ENCODE measurements at places on chromosomes 6 and 20.

DNA sequence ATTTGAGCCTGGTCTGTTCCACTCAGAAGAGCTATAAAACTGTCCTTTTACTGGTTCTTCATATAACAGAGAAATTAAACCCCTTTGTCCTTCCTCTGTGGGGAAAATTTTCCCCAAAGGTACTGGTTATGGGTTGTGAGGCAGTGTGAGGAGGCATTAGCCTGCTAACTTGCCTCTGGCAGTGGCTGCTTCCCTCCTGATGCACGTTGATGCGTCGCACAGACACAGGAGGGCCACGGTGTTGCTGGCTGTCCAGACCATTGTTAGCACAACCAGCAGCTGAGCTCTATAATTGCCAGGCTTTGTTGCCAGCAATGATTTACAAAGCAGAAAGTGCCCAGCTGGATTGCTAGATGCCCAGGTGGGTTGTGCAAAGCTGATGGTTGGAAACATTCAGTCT is 10.1 kb downstream of the AAR2 start:
- DNase-seq, result no peak

DNA sequence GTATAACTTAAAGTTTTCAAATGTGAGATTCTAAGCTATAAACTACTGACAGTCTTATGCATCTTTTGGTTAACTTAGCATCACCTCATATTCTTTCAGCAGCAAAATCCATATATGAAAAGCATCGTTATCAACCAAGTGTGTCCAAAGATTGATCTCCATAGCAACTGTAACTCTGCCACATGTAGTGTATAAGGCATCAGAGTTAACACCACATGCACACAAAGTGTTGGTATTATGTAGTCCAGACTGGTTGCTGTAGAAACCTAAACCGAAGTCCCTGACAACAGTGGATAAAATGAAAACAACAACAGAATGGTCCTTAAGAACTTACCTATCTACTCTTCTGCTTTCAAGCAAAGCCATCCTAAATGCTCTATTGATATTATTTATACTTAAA is 39.6 kb downstream of the PDSS2 start:
- no peak for DNase-seq

DNA sequence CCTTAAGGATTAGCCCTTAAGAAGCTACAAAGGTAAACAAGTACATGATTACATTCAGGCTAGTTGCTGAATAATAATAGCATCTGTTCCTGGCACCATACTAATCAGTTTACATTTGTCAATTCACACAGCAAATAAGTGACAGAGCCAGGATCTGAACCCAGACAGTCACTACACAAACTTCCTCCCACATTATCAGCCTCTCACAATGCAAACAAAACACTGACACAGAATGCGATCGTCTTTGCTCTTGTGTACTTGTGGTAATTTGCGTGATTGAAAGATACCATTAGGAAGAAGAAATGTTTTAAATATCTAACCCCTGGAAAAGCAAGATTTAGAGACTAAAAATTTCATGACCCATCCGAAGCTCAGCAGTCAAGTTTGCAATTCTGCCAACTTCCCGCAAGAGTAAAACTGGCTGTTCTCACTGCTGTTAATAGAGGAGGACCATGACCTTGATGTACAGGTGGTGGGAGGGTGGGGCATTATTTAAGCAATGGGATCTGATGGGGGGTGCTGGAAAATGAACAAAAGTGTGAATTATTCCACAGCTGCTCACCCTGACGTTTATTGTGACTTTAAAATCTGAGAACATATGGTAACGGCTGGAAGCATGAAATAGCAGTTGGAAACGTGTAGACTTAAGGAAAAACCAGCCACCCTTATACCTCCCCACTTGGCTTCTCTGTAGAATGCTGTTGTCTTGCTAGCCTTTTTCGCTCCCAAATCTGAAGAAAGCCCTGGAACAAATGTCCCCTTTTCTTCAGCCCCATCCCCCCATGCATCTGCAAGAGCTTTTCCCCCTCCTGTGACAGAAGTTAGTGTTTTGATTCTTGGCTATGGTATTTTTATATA is 95.3 kb upstream of the ARMC2 start:
- DNase-seq, result no peak

- DNase-seq, result no peak
Observed at GRCh38 chr6:109117346-109118035, 22.2 kb downstream of the CEP57L1 start.

- no peak for DNase-seq
Observed at GRCh38 chr20:30815577-30816181, 441.8 kb upstream of the DEFB115 start.

DNA sequence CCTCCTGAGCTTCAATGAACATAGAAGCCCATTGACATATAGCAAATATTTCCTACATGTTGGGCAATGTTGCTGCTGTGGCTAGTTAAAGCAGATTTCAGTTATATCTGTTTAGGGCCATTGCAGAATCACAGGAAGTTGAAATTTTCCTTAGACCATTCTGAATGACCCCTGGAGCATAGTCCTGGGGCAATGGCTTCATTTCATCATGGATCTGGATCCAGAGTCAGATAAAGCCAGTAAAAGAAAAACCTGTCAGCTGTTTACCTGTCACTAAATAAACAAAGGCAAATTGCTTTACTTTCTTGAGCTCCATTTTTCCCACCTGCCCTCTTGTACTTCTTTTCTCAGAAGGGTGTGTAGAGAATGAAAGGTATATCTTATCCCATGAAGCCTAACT is 494.0 kb upstream of the MAP3K7 start:
- no peak for DNase-seq

DNA sequence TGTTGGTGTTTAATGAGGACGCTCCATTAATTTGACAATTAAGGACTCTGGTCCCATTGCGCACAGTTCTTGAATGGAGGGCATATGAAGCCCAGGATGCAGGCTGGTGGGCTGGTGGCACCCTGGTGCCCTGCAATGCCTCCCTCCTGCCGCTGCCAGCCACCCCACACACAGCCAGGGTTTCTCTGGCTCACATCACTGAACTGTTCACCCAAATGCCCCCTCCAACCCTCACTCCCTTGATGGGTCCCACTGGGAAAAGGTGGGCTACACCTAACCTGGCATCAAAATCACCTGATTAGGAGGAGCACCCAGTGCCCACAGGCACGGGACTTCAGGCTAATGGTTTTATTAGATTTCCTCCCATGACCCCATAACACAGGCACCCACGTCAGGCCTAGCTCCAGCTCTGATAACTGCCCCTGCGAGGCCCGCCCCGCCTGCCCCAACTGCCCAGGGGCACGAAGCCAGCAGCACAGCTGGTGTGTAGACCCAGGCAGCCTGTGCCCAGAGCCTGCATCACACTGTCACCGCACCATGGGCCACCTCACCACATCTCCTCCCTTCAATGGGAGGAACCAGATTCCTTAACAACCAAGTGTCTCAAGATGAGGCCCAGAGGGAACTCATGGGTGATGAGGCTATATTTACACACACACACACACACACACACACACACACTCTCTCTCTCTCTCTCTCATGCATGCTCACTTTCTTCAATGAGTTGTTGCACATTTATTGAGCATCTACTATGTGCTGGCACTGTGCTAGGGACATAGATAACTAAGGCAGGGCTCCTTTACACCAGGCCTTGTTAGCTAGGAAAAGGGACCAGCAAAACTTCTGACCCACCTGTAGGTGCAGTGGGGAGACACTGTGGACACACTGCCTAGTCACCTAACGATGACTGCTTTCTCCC is 107.3 kb downstream of the NOL4L start:
- DNase-seq, result no peak

- no peak for DNase-seq
Observed at GRCh38 chr6:157757430-157758403, 65.3 kb upstream of the SNX9 start.

DNA sequence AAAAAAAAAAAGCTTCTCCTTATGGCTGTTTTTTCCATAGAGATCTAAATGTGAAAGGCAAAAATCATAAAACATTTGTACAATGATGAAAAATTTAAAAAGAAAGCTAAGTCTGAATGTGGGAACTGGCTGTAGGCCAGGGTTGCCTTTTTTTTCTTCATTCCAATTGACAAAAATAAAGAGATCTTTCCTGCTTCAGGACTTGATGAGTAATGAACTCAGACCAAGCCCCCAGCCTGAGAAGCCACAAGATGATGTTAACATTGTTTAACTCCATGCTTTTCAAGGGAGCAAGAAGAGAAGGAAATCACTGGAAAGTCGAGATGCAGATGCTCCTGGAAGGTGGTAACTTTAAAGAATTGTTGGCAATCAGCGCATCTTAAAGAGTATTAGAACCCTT is 41.4 kb downstream of the TRMT6 start:
- no peak for DNase-seq

- DNase-seq, result no peak
Observed at GRCh38 chr6:135226537-135226936, 45.4 kb downstream of the MYB start.

GRCh38 chr6:163599684-163600083 is 185.2 kb downstream of the QKI start:
- DNase-seq, result no peak

- no peak for DNase-seq
Observed at GRCh38 chr6:45832063-45832462, 183.6 kb downstream of the CLIC5 start.

- DNase-seq, result no peak
Observed at GRCh38 chr6:148430897-148431296, 88.3 kb downstream of the SASH1 start.

GRCh38 chr6:25166955-25167748 is 112.0 kb upstream of the CARMIL1 start:
- DNase-seq, result no peak

- no peak for DNase-seq
Observed at GRCh38 chr6:167399599-167399998, 74.7 kb downstream of the TTLL2 start.

DNA sequence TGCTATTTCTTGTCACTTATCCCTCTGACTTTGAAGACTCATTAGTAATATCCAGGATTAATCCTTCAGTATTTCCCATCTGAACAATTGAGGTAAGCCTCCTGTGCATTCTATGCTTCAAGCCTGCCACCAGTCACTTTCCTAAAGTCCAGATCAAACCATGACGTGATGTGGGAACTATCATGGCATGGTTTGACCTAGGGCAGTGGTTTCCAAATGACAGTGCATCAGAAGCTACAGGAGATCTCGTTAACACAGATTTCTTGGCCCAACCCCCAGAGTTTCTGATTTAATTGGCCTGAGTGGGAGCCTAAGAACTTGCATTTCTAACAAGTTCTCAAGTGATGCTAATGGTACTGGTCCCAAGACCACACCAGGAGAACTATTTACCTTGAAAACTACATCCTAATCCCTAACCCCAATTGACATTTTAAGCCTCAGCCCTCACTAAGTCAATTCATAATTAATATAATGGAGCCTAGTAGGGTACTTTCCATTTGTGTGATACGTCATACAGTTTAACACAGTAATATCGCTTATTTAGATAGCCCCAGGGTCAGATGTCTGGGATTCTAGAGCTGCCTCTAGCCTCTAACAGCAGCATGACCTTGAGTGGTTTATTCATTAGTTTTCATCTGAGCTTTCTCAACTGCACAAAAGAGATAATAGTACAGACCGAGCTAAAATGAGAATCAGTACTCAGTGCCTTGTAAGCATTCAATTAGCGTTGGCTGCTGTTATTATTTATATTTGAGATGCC is 907.6 kb downstream of the TFAP2A start:
- no peak for DNase-seq

DNA sequence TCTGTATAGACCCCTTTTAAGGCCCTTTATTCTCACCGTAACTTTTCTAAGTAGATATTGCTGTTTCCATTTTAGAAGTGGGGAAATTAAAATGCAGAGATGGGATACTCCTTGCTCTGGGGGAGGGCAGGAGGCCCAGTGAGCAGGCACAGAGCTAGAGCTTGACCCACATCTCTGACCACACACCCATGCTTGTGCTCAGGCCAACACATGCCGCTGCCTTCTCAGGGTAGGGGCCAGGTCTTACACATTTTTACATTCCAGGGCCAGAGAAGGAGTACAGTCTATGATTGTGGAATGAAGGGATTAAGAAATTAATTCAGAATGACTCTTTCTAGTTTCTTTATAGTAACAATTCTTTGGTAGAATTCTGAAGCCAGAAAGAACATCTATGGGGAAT is 104.8 kb downstream of the SOBP start:
- DNase-seq, result no peak

DNA sequence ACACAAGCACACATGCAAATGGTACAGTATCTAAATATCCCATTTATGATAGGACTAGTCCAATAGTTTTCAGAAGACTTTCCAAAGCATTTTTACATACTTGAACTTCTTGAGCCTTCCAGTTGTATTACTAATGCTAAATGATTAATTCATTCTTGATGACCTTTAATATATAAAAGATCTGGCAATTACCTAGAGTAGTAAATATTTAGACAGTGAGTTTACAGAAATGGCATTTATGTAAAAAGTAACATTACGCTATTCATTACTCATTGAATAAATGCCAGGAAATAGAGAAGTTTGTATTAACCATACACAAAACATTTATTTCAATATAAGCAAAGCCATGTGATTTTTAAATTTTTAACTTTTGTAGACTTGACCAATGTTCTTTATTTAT is 158.8 kb downstream of the DST start:
- no peak for DNase-seq

- no peak for DNase-seq
Observed at GRCh38 chr6:139336488-139336887, 38.0 kb downstream of the CITED2 start.

GRCh38 chr20:18973529-18974173 is 160.1 kb downstream of the SCP2D1 start:
- DNase-seq, result no peak

Data from C1 segment of cervical spinal cord (tissue), 14 donors.